ENCODE measurements at places on chromosomes 4 and X. TPM values are rescaled to one million over a fixed set of nuclear protein-coding genes. Genes with fewer than 3 reads are reported as not detected.

The INTU gene
- total RNA-seq: 8.0 TPM

The TTC29 gene
- total RNA-seq: not detected

The L1CAM gene
- total RNA-seq: 1.8 TPM

The NXF2B gene
- total RNA-seq: not detected

The NWD2 gene
- 4.0 TPM for total RNA-seq

The ALB gene
- 538 TPM for total RNA-seq

The TIMM8A gene
- total RNA-seq: 5.7 TPM

The TMEM154 gene
- total RNA-seq: 0.52 TPM

The MAB21L2 gene
- total RNA-seq: 0.33 TPM

The HEPH gene
- total RNA-seq: 2.3 TPM

The NDUFA1 gene
- total RNA-seq: 15.6 TPM

The RBMX2 gene
- 13.2 TPM for total RNA-seq

The RHOH gene
- 2.9 TPM for total RNA-seq

The BLOC1S4 gene
- 17.1 TPM for total RNA-seq

The SPANXA1 gene
- not detected for total RNA-seq

The HSFX4 gene
- total RNA-seq: not detected

The CNKSR2 gene
- total RNA-seq: 9.9 TPM

The GPC3 gene
- total RNA-seq: 16.9 TPM

The GPR50 gene
- not detected for total RNA-seq

The TEX13D gene
- not detected for total RNA-seq

The CXCL9 gene
- 1.0 TPM for total RNA-seq

The LGI2 gene
- 2.0 TPM for total RNA-seq

The TCEAL7 gene
- total RNA-seq: 0.99 TPM

The DNAAF6 gene
- total RNA-seq: not detected

The CORIN gene
- 1.3 TPM for total RNA-seq

The CLTRN gene
- 1.6 TPM for total RNA-seq

The ATP7A gene
- 7.3 TPM for total RNA-seq

The PDLIM5 gene
- total RNA-seq: 70.3 TPM

The XAGE2 gene
- total RNA-seq: not detected

Measured in body of pancreas (tissue), 4 donors.